ENCODE measurements at places on chromosomes 3 and 15.

DNA sequence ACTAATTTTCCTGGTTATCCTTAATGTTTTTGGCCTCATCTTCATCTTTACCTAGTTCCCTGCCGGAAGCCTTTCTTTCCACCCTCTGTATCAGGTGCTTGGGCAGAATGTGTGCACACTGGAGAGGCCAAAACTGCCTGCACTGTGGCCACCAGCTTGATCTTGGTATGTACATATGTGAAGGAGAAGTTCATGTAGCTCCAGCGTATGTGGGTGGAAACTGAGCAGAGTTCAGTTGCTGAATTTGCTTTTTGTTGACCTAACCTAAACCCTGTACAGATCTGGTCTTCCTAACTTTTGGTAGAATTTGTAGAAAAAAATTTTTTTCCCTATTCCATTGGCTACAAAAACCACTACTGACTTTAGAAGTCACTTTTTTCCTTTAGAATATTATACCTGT, 65.9 kb upstream of the IGSF10 start:
- no peak for DNase-seq

GRCh38 chr3:126486360-126486847, 10.7 kb upstream of the ZXDC start:
- DNase-seq: no peak

DNA sequence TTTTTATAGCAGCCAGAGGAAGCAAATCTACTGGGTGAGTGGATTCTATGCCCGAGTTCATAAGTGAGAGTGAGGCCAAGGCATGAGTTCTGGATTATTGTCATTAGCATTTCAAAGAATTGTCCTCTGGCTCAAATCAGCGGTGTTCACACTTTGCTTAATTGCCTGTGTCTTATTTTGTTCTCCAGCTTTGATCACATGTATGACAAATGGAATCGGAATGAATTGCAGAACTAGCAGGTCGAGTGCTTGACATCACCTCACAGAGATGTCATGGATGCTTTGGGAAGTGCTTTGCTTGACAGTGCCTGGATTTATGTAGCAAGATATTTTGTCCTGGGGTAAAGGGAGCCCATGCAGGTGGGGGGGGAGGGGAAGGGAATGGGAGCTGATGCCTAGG, 68.0 kb downstream of the SH3GL3 start:
- no peak for DNase-seq

- DNase-seq: no peak
These were observed 3.2 kb upstream of the PGPEP1L start for GRCh38 chr15:99010768-99011167.

GRCh38 chr15:100696452-100696851, 94.1 kb downstream of the ASB7 start:
- DNase-seq: no peak

GRCh38 chr3:121430664-121431215, 115.0 kb downstream of the POLQ start:
- DNase-seq: no peak

GRCh38 chr15:45101749-45102148, 12.2 kb downstream of the DUOX2 start:
- no peak for DNase-seq

DNA sequence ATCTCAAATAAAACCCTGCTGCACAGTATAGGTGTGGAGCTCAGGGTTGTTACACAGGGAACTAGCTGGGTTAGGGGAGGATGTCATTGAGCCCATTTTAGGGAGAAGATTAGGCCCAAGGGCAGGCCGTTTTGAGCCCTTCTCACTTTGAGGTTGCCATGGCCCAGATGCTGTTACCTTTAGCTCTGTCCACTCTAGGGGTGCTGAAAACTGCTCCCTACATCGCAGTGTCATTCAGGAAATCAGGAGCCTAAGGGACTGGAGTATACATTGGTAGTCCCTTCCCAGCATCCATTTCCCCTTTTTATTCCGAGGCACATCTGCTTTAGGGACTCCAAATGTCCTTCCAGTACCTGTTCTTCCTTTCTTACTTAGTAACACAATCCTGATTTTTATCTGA, 79.0 kb upstream of the SELENOK start:
- DNase-seq: no peak

- peak; percentile 29 for DNase-seq
These were observed 16.0 kb upstream of the CPEB1 start for GRCh38 chr15:82663186-82663600.

DNA sequence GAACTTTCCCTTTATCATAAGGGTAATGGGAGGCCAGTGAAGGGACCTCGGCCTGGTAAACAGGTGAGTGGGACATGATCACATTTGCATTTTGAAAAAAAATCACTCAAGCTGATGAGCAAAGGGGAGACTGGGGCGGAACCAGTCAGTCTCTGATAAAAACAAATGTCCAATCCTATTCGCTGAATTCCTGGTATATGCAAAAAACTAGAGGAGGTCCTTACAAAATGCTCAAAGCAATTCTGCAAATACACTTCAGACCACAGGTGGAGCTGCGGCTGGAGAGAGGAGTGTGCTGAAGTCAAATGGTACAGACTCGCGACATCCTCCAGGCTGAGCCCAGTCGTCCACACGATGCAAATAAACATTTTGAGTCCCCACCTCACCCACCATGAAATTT, 166.7 kb downstream of the FOXP1 start:
- DNase-seq: peak; percentile 5

GRCh38 chr15:37394402-37395099, 294.2 kb upstream of the MEIS2 start:
- DNase-seq: no peak

GRCh38 chr15:101184830-101185229, 67.0 kb downstream of the CHSY1 start:
- no peak for DNase-seq

DNA sequence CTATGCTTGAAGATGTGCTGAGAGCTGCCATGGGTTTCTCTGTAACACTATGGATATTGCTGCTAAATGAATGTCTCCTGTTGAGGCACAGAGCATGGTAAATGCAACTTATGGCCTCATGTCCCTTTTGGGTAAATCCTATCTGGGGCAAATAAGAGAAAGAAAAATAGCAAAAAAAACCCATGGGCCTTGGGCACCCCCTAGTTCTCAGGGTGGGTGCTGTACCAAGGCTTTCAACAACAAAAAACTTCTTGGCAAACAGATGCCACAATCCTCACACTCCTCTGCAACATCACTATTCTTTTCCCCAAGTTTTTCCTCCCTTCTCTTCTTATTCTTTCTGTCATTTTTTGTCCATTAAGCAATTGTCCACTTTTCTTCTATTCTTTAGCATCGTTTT, 340.1 kb upstream of the ROBO2 start:
- DNase-seq: no peak

- DNase-seq: no peak
These were observed 783.3 kb downstream of the ZPLD1 start for GRCh38 chr3:103218146-103218545.

GRCh38 chr15:29040370-29040751, 154.6 kb downstream of the APBA2 start:
- no peak for DNase-seq

- no peak for DNase-seq
These were observed 141.5 kb downstream of the SATB1 start for GRCh38 chr3:18283680-18284079.

DNA sequence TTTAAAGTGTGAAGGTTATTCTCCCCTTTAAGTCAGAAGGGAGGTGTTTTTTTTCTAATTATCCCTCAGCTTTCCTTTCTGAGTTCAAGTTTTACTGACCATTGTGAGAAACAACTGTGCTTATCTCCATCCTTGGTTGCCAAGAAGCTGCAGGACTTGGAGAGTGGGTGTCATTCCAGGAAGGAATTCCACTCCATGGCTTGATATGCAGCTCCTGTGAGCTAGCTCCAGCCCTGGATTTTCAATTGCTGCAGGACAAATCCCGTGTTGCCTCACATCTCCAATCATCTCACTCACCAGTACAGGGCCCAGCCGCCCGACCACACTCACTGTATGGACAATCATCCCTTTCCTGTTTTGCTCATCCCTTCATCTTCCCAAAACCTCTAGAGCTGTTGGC, 122.5 kb downstream of the IGSF11 start:
- no peak for DNase-seq

DNA sequence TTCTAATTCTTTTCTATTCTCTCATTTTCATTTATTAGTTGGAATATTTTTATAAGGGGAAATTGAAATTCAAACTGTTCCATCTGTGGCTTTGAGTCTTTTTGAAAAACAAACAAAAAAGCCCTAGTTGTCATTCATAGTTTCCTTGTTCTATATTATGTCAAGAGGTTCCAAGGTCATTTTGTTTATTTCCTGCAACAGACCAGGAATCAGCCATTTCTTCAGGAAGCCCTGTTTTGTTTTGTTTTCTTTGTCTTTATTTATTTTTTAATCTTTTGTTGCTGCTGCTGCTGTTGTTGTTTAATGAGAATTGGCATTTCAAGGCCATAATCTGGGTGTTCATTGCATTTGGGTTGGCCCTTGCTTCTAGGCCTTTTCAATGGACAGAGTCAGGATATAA, 14.8 kb downstream of the LNP1 start:
- peak; percentile 55 for DNase-seq

- no peak for DNase-seq
These were observed 16.1 kb upstream of the C15orf61 start for GRCh38 chr15:67504796-67505195.

- DNase-seq: no peak
These were observed 50.3 kb downstream of the CHSY1 start for GRCh38 chr15:101201411-101202174.

- DNase-seq: peak; percentile 46
These were observed 18.8 kb upstream of the PLXND1 start for GRCh38 chr3:129625072-129625874.

DNA sequence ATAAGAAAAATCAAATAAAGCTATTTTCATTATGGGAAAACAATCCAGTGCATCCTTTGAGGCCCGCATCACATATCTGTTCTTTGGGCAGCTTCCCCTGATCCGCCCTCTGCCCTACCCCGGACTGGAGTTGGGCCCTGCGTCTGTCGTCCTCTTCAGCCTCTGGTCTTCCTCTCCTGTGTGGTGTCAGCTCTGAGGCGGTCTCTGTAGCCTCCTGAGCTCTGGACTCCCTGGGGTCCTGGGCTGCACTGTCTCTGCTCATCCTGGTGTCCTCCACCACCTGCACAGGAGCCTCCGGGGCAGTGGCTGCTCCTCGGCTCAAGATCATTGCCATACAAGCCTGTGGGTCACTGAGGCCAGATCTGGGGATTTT, 7.4 kb upstream of the SNX22 start:
- no peak for DNase-seq

- peak; percentile 17 for DNase-seq
These were observed 165.3 kb downstream of the FMN1 start for GRCh38 chr15:33029109-33029652.

- DNase-seq: no peak
These were observed 10.4 kb upstream of the TMEM87A start for GRCh38 chr15:42283671-42284070.

- DNase-seq: peak; percentile 82
These were observed 6.4 kb upstream of the ANKDD1A start for GRCh38 chr15:64905119-64905831.

GRCh38 chr15:81530271-81530691, 156.3 kb upstream of the TMC3 start:
- no peak for DNase-seq

DNA sequence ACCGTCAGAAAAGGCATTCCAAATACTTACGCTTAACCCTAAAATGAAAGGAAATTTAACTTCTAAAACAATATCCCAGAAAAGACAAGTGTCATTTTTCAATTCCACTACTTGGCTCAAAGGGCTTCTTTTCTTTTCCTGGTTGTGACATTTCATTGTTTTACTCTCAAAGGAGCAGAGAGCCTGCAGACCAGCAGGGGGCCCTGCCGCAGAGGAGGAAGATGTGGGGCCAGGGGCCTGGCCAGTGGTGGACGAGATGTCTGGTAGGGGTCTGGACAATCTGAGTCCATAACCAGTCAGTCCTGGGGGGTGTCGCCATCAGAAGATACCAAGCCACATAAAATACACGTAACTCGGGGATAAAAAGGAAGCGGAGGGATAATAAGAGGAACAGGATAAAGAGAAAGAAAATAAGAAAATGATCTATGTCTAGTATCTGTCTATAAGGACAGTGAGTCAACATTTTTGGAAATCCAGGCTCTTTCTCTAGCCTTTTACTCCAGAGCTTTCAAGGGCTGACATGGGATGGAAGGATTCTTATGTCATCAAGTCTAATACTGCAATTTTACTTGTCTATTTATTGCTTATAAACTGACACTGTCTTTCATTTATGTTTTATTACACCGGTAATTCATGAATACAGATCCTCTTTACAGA, 54.2 kb upstream of the ARHGEF3 start:
- peak; percentile 19 for DNase-seq

DNA sequence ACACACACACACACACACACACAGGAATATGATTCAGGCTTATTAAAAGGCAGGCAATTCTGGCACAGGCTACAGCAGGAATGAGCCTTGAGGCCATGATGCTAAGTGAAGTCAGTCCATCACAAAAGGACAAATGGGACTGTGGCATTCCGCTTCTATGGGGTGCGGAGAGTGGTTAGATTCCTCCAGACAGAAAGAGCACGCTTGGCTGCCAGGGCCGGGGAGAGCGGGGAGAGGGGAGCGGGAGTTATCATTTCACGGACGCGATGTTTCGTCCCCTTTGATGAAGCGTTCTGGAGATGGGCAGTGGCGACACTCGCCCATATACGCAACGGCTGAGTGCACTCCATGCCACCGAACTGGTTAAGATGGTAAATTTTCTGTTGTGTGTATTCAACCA, 58.5 kb upstream of the FAM174B start:
- peak; percentile 61 for DNase-seq

DNA sequence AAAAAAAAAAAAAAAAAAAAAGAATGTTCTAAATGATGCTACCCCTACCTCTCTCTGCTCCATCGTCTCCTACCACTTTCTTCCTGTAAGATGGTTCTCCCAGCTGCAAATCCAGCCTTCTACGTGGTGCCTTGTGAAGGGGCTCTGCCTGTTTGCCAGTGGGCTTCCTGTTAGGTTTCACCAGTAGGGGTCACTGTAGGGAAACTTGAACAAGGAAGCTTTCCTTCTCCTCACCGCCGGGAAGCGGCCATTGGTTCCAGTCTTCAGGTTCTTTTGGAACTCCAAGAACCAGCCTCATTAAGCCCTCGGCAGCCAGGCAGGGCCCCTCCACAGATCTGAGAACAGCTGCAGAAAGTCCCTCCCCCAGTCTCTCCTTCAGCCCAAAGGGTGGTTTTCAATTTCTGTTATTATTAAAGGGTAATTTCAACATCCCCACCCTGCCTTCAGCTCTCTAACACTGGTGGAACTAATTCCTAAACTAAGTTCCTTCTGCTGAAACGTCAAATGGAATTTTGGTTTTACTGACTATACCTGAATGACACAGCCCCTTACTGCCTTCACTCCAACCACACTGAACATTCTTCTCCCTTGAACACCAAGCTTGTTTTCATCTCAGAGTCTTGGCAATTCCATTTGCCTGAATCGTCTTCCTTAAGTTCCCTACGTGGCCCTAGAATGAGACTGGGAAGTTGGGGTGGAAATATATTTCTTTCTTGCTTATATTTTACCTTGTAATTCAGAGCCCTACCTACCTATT, 13.5 kb downstream of the MCCC1 start:
- DNase-seq: peak; percentile 53

DNA sequence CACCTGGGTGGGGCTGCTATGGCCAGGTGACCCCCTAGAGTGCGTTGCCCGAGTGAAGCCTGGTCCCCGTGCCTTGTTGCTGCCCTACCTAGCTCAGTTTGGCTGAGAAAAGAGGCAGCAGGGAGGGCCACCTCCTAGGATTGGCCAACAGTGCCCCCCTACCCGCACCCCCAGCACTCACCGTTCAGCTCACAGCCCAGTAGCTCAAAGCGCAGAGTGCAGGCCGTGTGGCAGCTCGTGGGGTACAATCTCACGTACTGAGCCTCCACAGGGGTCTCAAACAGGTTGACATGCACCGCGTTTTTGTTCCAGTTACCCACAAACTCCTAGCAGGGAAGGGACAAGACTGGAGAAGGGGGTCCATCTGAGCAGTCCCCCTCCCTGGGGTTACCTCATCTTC, 7.6 kb downstream of the MFGE8 start:
- DNase-seq: no peak

- no peak for DNase-seq
These were observed 1012.2 kb upstream of the CADM2 start for GRCh38 chr3:83946554-83946953.
